ENCODE measurements at places on chromosomes 2 and 18. TPM values are rescaled to one million over a fixed set of nuclear protein-coding genes. Genes with fewer than 3 reads are reported as not detected.

The CYP27A1 gene
- total RNA-seq, result 4.4 TPM

The LTBP1 gene
- 30.7 TPM for total RNA-seq

The SPP2 gene
- not detected for total RNA-seq

The C2orf15 gene
- 2.5 TPM for total RNA-seq

The RNU2-63P gene
- total RNA-seq, result not detected

The SPATA3 gene
- not detected for total RNA-seq

The CKAP2L gene
- 3.2 TPM for total RNA-seq

The SNORC gene
- total RNA-seq, result 0.74 TPM

The SP5 gene
- total RNA-seq, result 9.3 TPM

The DQX1 gene
- total RNA-seq, result 0.98 TPM

The CENPA gene
- 1.2 TPM for total RNA-seq

The PSMA8 gene
- not detected for total RNA-seq

The RAX gene
- total RNA-seq, result not detected

The KCNJ13 gene
- total RNA-seq, result 1.2 TPM

The RAB6C gene
- total RNA-seq, result 0.98 TPM

The EXOC6B gene
- total RNA-seq, result 105 TPM

The CPLX4 gene
- under 0.01 TPM for total RNA-seq

The GALNT3 gene
- 3.0 TPM for total RNA-seq

The PSD4 gene
- 3.0 TPM for total RNA-seq

The NT5DC4 gene
- total RNA-seq, result not detected

The LIMS3 gene
- total RNA-seq, result 1.2 TPM

The SNED1 gene
- total RNA-seq, result 3.2 TPM

The L3MBTL4 gene
- total RNA-seq, result 19.7 TPM

The UGT1A10 gene
- total RNA-seq, result not detected

The CTAGE1 gene
- not detected for total RNA-seq

The IL1F10 gene
- not detected for total RNA-seq

The REG1B gene
- not detected for total RNA-seq

The MTERF4 gene
- total RNA-seq, result 25.3 TPM

The C2orf80 gene
- 26.6 TPM for total RNA-seq

The KIF3C gene
- 112 TPM for total RNA-seq

The NMUR1 gene
- under 0.01 TPM for total RNA-seq

The UGT1A8 gene
- total RNA-seq, result not detected

The ERCC3 gene
- 43.0 TPM for total RNA-seq

The TEX44 gene
- total RNA-seq, result not detected

The CRACDL gene
- 1.2 TPM for total RNA-seq

The HRH4 gene
- not detected for total RNA-seq

The LRP1B gene
- 52.1 TPM for total RNA-seq

The KCNF1 gene
- total RNA-seq, result 17.2 TPM

The CREG2 gene
- 8.1 TPM for total RNA-seq

The ERFE gene
- 0.74 TPM for total RNA-seq

The ANKRD29 gene
- total RNA-seq, result 2.0 TPM

The NDUFB3 gene
- total RNA-seq, result 32.7 TPM

The MOGAT1 gene
- total RNA-seq, result not detected

The LBX2 gene
- not detected for total RNA-seq

The FHL2 gene
- total RNA-seq, result 2.2 TPM

The PPP4R1 gene
- 101 TPM for total RNA-seq

The TCF23 gene
- not detected for total RNA-seq

The RNF152 gene
- total RNA-seq, result 60.7 TPM

The LYPD6 gene
- 8.1 TPM for total RNA-seq

The G6PC2 gene
- not detected for total RNA-seq

The KLHL14 gene
- total RNA-seq, result 39.6 TPM

The IL1R1 gene
- total RNA-seq, result 0.74 TPM

The INHBB gene
- 4.9 TPM for total RNA-seq

Data from temporal lobe (tissue), 4 donors.